Fibroblast of lung (primary cell): ENCODE measurements at places on chromosomes 6 and 20.

GRCh38 chr6:160979061-160979708 is 12.4 kb upstream of the MAP3K4 start:
- DNase-seq, result peak; percentile 69

DNA sequence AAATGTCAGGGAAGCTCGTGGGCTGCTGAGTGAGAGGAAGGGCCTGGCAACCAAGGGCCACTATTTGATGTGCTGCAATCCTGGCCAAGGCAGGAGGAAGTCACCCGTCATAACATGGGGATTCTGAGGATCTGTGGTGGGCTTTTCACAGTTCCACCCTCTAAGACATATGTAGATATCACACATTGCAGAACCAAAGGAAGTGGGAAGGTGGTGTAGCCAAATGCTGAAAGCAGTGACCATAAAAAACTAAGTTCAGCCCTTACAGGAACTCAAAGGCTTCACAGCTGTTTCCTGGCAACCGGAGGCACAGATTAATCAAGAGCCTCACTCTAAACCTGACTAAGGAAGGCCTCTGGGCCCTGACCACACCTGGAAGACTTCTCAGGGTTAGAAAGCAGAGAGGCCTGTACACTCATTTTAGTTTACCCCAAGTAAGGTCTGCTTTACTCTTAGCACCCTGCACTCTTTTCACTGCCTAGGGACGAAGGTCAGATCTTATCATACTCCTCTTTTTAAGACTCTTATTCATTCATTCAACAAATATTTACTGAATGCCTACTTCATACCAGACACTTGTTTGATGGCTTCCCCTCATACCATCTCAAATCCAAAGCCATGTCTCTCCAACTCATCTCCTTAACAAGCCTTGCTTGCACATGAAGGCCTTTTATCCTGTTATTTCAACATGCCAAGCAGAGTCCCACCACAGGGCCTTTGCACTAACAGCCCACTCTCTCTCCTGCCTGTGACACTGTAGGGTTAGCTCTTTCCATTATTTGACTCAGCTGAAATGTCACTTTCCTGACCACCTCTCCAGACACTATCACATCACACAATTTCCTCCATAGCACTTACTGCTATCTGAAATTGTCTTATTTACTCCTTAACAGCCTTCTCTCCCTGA is 2.6 kb downstream of the UBE2V1 start:
- DNase-seq, result peak; percentile 79

- no peak for DNase-seq
Observed at GRCh38 chr6:120938164-120938875, 396.0 kb downstream of the TBC1D32 start.

GRCh38 chr6:37344308-37344707 is 9.5 kb upstream of the RNF8 start:
- DNase-seq, result no peak

- no peak for DNase-seq
Observed at GRCh38 chr20:58660855-58661597, 9.9 kb downstream of the STX16 start.

- DNase-seq, result peak; percentile 39
Observed at GRCh38 chr6:54086439-54086838, 24.8 kb upstream of the MLIP start.

DNA sequence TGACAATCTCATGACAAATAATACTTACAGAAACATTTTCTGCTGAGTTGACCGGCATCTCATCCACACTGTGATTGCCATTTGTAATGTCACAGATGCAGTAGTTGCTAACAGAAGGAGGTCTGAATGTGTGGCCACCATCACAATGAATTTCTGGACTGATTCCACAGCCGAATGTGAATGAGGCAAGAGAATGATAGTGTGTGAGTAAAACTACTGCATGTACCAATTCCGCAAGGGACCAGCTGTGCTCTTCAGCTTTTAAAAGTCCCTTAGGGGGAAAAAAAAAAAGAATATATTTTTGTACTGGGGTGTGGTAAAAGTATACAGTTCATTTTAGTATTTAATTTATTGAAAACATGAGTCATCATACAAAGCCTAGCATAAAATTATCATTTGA is 96.2 kb downstream of the SESN1 start:
- peak; percentile 8 for DNase-seq

DNA sequence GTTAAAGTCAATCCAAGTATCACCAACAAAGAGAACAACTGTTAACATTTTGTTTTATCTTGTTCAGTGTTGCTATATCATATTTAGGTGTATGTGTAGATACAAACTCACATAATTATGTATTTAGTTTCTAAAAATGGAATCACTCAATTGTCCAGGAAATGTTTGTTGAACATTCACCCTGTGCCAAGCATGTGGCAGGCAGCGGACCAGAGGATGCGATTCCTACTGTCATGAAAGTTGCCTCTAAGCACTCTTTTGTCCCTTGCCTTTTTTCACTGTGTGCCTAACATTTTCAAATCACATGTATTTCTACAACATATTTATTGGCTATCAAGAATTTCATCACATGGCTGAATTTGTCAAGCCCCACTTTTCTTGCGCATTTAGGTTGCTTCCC is 16.9 kb upstream of the TGM2 start:
- DNase-seq, result no peak

- DNase-seq, result peak; percentile 57
Observed at GRCh38 chr20:52105442-52106422, 85.8 kb downstream of the ZFP64 start.

DNA sequence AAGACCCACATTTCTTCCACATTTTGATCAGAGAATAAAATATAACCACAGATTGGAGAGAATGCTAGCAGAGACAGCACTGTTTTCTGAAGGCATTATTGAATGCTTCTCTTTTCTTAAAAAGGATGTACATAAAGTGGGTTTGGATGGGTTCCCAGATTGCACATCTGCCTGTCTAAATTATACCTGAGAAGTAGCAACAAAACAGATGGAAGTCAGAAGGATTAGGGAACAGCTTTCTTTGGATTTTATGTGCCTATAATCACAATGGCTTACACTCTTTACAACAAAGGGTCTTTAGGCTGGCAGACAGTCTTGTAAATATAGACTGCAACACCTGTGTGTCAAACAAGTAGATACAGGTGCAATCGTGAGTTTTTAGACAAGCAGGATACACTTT is 622.2 kb upstream of the MANEA start:
- DNase-seq, result no peak

GRCh38 chr6:114862819-114863218 is 520.0 kb upstream of the HS3ST5 start:
- DNase-seq, result no peak

DNA sequence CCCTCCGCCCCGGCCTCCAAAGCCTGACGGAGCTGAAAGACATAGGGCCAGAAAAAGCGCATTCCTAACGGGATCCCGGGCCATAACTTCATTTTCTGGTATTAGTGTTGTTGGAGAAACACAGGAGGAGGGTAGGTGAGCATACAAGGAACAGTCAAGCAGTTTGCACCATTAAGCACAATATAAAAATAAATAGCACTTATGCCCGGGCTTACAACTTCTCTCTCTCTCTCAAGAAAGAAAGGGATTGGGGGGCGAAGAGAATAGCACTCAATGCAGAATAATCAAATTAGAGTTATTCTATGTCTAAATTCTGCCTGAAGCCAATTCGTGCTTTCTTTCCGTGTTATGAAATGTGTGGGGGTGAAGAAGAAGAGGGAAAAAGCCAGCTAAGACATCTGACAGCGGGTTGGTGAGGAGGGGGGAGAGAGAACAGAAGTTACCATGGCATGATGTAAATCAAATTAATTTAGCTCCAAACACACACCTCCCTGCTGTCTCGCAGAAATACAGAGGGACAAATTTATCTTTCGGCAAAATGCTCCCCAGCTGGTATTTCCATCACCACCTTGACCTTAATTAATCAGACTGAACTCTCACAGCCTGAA is 508 bp upstream of the METTL24 start:
- DNase-seq, result no peak

GRCh38 chr20:1431158-1431557 is 35.5 kb downstream of the NSFL1C start:
- DNase-seq, result no peak

DNA sequence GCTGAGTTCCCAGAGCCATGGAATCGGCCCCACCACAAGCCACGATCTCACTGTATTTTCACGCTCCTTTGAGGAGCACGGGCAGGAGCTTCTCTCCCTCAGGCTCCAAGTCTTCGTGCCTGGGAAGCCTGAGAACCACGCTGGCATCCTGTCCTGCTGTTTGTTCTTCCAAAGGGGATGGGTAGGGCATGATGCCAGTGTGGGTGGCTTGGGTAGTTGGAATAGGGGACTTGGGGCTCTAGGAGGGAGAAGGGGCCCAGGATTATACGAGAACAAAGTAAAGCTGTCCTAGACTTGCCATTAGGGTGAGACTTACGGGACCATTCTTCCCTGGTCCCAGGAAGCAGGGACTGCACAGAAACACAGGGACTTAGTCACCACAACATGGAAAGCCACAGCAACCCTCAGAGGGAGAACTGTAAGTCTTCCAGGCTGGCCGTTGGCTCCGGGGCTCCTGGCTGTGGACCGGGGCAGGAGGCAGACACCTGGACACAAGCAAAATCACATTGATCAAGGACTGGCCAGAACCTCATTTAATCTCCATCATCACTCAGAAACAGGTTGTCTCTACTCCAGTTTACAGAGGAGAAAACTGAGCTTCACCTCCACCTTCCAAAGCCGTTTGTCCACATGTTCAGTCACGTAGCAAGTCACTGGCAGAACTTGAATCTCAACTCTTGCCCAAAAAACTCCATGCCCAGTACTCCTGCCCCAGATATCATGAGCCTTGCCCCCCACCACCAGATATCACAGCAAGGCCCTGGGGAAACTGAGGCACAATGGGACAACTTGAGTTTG is 1.3 kb downstream of the CCN5 start:
- DNase-seq, result no peak

- no peak for DNase-seq
Observed at GRCh38 chr6:135703621-135704020, 147.9 kb upstream of the PDE7B start.

- no peak for DNase-seq
Observed at GRCh38 chr20:63415647-63416391, 54.7 kb upstream of the CHRNA4 start.

GRCh38 chr20:49285233-49285668 is 7.4 kb upstream of the ZNFX1 start:
- no peak for DNase-seq

DNA sequence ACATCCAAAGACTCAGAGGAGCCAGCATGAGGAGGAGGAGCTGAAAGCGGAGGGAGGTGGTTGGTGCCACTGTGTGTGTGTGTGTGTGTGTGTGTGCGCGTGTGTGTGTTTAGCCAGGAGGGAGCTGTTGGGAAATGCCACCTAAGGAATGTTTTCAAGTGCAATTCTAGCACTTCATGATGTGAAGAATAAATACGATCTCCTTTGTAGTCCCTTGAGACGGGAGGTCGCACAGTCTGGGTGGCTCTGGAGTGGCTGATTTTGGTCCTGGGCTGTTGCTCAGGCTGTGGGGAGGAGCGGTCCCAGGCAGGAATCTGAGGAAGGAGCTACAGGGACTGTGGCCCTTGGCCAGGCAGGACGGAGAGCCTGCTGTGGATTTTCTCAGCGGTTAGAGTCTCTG is 93.7 kb downstream of the PPP1R14C start:
- no peak for DNase-seq

- no peak for DNase-seq
Observed at GRCh38 chr6:44007818-44008621, 119.2 kb downstream of the MRPL14 start.

DNA sequence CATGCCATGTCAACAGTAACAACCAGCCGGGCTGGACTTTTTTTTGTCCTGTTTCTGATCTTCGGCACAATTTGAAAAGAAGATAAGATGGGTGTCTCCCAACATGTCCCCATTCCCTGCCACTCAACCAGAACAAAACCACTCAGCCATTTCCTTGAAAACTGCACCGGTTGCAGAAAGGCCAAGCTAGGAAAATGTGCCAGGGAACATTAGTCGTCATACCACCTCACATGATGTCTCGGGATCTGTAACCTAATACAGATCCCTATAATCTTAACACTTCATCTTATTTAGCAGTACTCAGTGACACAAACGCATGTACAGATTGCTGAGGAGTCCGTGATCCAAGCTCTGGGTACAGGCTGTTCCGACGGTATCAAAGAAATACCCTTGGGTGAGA is 46.5 kb downstream of the ALDH8A1 start:
- DNase-seq, result no peak

- no peak for DNase-seq
Observed at GRCh38 chr20:8421981-8422380, 289.9 kb downstream of the PLCB1 start.

DNA sequence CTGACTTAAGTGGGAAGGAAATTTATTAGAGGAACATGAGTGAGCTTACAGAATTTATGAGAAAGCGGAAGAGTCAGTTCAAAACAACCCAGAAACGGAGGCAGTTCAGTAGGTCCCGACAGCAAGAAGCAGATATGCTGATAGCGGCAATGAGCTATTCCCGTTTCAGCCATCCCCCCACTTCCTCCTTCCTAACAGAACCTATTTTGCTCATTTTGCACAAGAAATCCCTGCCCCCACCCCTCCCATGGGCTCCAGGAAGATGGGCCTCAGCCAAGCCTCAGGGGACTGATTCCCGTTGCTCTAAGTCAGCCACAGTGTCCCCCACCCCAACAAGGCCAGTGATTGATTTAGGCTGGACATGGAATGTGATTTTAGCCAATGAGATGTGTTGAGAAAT is 157.5 kb downstream of the CEBPB start:
- DNase-seq, result no peak

DNA sequence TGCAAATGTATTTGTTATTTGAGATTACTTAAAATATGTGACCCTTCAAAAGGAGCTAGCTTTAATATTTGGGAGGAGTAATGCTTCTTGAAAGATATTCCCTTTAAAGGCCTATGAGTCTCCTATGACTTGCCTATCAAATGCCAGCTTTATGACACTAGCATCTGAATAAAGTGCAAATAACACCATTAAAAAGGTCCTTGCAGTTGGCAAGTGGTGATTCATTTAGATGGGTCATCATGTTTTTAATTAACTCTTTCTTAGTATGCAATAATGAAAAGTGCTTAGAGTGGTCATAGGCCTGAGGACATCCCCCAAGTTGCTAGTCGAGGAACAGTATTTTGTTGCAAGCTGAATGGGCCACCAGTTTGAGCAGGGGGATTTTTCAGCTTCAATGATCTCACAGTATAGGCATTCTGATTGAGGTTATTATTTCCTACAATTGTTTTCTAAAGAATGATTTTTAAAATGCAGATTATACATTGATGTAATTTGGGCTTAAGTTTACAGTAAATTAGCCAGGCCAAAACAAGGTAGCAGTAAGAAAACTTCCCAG is 3.7 kb upstream of the CD2AP start:
- no peak for DNase-seq

GRCh38 chr6:164034602-164035140 is 620.2 kb downstream of the QKI start:
- peak; percentile 83 for DNase-seq

GRCh38 chr6:154156135-154156896 is 117.3 kb downstream of the OPRM1 start:
- peak; percentile 66 for DNase-seq

- no peak for DNase-seq
Observed at GRCh38 chr6:137878029-137878428, 11.0 kb downstream of the TNFAIP3 start.

DNA sequence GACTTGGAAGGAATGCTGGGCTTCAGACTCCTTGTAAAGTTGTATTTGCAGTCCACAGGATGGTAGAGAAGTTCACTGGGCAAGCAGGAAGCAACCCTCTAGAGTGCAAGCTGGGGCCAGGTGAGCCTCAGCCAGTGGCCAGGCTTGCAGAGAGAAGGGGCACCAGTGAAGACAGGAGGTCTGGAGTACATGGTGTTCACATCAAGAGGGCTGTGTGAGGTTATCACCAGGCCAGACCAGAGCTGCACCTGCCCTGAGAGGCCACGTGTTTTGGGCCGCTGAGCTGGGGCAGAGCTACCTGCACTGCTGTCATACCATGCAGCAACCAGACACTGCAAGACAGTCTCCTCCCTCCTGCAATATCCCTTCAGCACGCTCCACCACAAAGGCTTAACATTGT is 79.0 kb downstream of the SH3BGRL2 start:
- DNase-seq, result no peak
